Activated CD8-positive, alpha-beta T cell treated with anti-CD3 and anti-CD28 coated beads for 36 hours (primary cell): ENCODE measurements at places on chromosomes 1 and 21.
A peak's percentile ranks its signal among the peaks of the same experiment; 100 is the strongest.

DNA sequence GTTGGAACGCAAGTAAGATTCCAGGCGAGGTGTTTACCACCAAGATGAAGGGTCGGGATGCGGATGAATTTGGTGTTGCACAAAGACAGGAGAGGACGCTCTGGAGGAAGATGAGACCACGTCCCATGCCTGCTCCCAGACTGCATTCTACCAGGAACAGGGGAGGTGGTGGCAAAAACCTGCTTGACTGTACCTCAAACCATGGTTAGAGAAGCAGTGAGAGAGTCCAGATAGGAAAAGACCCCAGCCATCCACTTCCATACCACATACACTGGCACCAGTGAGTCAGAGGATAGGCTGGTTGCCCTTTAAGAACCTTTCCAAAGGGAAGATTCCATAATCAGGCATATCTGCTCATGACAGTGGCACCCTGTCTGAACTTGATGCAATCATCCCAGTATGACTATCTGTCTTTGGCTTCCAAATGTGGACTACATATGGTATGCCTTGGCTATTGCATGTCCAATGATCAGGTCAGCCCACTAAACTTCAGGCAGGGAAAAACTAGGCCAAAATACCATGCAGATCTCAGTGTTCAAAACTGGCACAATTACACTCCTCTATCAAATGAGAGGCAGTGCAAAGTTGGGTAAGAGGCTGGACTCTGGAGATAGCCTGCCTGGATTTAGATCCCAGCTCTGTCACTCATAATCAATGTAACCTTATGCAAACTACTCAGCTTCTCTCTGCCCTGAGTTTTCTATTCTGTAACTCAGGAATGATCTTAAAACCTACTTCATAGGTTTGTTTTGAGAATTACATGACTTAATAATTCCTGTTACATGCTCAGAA lies 20.6 kb downstream of the NPR1 start:
- DNase-seq, result no peak

- DNase-seq, result no peak
Measured at GRCh38 chr1:105652109-105652508, 1404.4 kb upstream of the PRMT6 start.

- DNase-seq, result no peak
Measured at GRCh38 chr1:224357626-224358124, 996 bp downstream of the CNIH4 start.

DNA sequence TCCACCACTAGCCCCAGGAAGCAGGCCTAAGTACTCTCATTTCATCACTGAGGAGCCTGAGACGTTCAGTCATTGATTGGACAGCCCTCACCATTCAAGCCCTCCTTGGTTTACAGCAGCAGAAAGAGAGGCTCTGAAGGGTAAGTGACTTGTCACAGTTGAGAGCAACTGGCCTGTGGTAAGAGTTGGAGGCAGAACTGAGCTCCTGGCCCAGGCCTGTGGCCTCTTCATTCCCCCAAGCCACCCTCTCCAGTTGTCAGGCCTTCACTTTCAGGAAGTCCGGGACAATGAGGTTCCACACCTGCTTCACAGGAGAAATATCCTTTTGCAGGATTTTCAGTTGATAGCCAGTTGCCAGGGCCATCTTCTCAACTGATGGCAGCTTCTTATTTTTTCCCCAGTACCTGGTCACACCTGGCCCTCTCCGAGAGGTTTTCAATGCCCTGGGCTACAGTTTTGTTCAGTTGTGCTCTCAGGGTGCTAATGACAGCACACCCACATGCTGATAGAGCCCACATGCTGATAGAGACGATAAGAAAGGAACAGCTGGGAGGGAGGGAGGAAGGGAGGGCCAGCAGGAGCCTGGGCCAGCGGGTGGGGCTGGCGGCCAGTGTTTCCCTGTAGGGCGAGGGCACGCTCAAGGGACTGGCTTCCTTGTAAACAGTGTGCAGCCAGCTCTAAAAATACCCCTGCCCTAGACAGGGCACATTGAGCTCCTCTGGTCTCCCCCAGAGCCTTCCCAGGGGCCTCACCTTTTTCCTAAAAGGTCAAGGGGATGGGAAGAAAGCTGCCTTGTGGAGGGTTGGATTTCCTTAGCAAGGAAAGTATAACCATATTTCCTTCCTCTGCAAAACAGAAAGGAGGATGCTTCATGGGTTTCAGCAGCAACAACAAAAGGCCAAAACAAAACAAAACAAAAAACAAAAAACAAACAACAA lies 112.7 kb upstream of the JUN start:
- DNase-seq, result no peak

GRCh38 chr1:228459091-228459993 lies 27.8 kb upstream of the RNF187 start:
- DNase-seq, result peak; percentile 81

DNA sequence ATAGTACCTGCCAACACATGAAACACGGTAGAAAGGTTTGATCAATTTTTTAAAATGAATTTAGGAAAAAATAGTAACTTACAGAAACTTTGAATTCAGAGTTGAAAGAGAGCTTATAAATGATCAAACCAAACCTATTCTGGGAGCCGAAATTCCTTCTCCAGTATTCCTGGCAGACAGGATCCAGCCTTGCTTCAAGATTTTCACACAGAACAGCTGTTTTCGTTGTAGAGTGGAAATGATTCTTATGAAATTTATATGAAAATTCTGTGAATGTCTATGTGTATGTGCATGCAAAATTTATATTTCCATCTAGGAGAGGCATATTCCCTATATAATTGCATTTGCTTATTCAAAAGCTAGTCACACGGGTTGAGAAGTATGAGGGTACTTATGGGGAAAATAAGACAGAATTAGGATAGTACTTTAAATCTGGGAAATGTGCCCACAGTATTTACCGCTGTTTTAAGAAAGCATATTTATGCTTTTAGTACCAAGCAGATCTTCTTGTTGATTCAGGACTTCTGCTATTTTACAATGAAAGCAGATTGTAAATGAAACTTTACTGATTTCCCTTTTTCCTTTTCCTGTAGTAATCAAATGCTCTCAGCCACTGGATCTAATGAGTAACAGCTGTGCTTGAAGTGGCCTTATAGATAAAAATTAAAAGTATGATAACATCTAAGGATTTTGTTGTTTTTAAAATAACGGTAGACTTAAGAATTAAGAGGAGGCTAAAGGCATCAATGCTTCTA lies 30.4 kb downstream of the PRRX1 start:
- DNase-seq, result no peak

DNA sequence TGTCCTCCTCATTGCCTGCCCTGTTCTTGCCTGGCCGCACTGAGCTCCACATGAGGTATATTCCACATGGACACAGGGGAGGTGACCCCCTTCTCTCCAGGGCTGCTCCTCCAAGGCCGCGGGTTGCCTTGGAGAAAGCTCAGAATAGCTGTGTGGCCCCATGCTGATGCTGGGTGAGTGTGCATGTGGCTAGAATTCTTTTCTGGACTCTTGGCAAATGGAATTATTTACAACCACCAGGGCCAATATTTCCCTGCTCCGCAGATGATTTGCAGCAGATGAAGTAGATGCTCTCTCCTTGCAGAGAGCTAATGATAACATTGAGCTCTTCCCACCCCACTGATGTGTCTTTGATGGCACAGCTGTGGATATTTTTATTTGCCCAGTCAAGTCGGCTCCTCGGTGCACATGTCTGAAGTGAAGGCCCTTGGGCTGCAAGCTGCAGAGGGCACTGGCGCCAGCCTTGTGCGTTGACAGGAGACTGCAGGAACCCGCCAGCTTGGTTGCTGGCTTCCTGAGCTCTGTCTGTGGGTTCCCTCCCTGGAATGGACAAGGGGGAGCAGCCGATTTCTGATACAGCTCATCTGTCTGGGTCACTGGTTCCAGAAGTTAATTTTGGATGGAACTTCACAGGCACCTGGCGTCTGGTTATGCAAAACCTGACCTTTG lies 404.7 kb upstream of the VAMP3 start:
- no peak for DNase-seq

- DNase-seq, result no peak
Measured at GRCh38 chr1:204994086-204994862, 48.7 kb upstream of the CNTN2 start.

DNA sequence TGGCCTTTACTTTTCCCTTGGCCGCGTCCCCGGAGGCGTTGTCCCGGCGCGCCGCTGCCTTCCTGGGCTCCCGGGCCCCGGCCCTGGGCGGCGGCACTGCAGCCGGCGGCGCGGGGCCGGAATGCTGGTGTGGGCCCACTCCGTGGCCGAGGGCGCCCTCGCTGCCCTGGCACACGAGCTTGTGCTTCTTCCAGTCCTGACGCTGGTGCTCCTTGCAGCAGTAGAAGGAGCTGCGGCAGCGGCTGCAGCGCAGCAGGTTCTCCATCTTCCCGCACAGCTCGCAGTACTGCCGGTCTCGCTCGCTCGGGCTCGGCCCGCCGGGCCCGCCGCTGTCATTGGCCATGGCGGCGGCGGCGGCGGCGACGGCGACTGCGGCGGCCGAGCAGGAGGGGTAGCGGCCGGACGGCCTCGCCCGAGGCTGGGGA lies 529 bp downstream of the EGLN1 start:
- DNase-seq, result peak; percentile 48

GRCh38 chr1:10835421-10835820 lies 39.0 kb upstream of the CASZ1 start:
- no peak for DNase-seq

GRCh38 chr1:87064309-87064708 lies 149.9 kb downstream of the HS2ST1 start:
- DNase-seq, result no peak

DNA sequence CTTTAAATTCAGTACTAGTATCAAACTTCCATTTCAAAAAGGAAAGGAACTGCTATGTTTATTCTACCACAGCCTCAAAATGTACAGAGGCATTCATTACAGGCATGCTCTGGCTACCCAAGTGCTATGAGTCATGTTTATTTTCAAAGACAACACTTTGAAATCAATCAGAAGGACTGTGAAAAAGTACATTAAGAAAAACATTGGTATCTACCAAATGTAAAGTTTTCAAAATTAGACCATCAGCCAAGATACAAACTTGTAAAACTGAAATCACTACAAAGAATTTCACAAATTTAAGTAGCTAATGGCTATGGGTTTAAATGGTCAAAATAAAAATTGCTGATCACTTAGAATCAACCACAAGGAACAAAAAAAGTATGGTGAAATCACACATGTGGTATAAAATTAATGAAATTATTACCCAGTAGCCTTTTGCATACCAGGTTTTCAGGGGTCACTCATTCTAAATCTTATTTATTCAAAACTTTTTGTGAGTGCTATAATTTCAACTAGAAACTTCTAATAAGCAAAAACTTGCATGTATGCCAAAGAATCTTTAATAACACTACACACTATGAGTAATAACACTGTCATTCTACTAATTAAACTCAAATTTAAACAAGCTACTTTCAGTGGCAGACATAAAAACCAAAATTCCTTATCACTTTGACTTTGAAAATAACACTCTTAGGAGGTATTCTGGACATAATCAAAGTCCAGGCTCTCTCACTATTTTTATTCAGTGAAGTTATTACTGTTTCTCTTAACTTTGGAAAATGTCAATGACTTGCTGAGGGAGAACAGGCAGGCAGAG lies 49.2 kb downstream of the ENAH start:
- no peak for DNase-seq

DNA sequence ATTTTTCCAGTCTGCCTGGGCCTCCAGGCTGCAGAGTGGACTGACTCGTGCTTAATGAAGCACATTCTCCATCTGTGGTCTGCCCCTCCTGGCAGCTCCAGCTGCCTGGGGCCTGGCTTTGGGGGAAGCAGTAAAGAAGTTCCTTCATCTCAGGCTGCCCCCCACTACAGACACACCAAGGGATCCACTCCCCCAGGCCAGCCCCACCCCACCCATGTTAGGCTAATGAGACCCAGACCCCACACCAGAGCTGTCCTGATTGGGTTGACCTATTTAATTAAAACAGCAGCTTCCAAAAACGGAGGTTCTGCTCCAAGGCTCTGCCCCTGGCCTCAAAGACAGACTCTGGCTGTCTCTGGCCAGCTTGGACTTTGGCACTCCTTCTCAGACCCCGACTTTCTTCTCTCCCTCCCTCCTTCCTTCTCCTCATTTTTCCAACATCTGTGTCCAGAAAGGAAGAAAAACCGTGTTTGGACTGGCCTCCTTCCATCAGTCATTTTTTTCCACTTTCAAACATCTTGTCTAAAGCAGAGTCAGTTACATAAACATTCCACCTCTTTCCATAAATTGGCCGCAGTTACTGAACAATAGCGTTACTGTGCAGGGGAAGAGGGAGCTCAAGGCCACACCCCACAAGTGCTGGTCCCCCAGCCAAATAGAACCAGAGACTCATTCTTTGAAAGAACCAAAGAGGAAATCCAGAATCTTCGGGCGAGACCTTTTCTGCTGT lies 29.7 kb downstream of the SERTAD4 start:
- DNase-seq, result no peak

DNA sequence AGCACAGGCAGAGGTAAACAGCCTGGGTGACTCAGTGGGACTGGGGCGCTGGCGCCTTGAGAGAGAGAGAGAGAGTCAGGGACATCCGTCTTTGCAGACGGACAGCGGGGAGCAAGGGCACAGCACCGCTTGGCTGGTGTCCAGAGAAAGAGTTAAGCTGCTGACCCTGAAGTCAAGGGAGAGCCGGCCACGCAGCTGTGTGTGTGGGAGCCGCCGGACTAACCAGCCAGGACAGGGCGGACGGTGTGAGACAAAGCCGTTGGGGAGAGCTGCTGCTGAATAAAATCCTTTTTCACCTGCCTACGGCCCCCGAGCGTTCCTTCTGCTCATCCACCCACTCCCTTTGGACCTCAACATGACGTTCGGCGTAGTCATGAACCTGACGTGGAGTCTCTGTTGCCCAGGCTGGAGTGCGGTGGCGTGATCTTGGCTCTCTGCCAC lies 14.5 kb downstream of the CFAP74 start:
- DNase-seq, result no peak

DNA sequence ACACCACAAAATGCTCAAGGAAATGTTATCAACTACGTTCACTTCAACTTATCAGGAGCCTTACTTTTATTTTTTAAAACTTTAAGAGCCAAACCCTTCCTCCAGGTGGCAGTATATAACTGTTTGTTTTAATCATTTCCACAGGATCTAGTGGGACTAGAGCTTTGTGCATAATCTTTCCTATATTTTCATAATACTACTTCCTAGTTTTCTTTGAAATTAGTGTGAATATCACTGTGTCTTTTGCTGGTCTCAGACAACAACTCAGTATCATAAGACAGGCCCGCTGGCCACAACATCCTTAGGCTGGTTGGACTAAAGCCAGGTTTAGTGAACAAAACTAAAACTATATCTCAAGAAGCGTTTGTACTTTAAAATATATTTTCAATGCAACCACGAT lies 145.5 kb downstream of the TIAM1 start:
- no peak for DNase-seq

GRCh38 chr1:175204330-175204729 lies 11.8 kb upstream of the KIAA0040 start:
- peak; percentile 13 for DNase-seq

- no peak for DNase-seq
Measured at GRCh38 chr21:25334046-25334730, 273.1 kb downstream of the MRPL39 start.

GRCh38 chr1:179187735-179188471 lies 41.6 kb downstream of the ABL2 start:
- no peak for DNase-seq

DNA sequence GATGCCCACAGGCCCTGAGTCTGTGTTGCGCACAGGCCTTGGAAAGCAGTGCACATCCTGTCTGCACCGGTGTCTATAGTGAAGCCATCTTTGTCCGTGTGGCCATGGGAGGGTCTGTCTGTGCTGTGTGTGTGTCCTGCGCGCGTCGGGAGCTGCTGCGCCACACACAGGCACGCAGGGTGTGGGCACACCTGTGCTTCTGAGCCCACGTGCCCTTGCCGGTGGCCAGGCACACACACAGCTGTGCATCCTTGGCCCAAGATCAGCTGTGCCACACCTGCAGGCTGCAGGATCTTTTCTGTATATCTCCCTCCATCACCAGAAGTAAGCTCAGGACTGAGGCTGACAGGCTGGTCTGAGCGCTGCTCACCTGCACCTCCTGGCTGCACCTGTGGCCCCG lies 3.2 kb upstream of the SAMD11 start:
- DNase-seq, result no peak
